ENCODE measurements at places on chromosomes 13 and 19. TPM values are rescaled to one million over a fixed set of nuclear protein-coding genes. Genes with fewer than 3 reads are reported as not detected.

DNA sequence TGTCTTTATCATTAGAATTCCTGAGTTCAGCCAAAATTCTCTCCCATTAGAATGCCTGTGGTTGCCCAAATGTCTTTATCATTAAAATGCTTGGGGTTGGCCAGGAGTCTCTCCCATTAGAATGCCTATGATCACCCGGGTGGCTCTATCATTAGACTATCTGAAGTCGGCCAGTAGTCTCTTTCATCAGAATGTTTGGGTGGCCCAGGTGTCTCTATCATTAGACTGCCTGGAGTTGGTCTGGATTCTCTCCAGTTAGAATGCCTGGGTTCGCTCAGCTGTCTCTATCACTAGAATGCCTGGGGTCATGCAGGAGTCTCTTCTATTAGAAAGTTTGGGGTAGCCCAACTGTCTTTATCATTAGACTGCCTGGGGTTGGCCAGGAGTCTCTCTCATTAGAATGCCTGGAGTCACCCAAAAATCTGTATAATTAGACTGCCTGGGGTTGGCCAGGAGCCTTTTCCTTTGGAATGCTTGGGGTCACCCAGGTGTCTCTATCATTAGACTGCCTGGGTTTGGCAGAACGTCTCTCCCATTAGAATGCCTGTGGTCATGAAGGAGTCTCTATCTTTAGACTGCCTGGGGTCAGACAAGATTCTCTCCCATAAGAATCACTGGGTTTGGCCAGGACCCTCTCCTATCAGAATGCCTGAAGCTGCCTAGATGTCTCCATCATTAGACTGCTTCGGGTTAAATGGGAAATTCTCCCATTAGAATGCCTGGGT is 1478.3 kb downstream of the UQCRFS1 start:
- DNase-seq, result peak; percentile 5

DNA sequence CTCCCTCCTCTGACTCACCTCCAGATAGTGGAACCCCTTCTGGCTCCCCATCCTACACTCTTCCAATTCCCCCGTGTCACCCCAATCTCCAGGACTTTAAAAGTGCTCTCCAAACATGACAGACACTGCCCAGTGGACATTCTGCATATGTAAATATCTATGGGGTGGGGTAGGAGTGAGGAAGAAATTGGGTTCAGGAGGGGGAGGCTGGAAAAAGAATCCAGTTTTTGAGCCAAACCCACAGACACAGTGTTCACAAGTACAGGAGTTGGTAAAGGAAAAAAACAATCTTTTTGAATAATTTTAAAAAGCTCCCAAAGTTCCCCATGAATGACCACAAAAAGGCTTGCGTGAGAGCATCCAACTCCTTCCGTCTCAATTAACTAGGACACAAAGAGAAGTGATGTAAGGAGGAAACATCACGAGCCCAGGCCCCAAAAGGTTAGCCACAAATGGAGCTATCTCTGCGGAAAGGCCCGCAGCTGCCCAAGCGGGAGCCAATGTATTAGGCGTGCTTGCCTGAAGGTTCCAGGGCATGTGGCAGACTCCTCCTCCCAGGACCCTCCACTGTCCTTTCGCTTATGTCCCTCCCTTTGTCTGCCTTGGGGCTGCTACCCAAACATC is 18.0 kb downstream of the ZC3H4 start:
- DNase-seq, result no peak

DNA sequence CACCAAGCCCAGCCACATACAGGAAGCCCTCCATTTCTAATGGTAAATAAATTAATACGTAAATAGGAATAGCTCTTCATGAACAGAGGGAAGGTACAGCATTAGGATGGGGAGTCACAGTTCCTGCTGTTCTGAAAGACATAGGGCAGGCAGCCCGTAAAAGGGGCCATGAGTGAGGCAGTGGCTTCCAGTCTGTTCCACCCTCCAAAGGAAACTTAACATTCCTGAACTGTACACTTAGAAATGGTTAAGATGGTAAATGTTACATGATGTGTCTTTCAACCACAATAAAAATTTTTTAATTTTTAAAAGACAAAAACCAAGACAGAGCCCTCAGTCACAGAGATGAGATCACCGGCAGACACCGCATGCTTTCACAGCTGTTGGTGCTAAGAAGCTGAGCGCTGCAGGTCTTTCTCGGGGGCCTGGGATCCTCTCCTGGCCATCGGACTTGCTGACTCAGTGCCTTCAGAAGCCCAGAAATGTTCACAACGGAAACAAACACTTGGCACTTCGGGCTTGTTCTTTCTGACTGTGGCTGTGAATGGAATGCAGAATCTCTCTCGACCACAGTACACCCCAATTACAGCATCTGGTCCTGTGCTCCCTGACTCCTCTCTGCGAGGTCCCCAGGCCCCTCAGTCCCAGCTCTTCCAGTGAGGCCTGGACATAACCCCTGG is 36.4 kb downstream of the EPS15L1 start:
- DNase-seq, result peak; percentile 91

DNA sequence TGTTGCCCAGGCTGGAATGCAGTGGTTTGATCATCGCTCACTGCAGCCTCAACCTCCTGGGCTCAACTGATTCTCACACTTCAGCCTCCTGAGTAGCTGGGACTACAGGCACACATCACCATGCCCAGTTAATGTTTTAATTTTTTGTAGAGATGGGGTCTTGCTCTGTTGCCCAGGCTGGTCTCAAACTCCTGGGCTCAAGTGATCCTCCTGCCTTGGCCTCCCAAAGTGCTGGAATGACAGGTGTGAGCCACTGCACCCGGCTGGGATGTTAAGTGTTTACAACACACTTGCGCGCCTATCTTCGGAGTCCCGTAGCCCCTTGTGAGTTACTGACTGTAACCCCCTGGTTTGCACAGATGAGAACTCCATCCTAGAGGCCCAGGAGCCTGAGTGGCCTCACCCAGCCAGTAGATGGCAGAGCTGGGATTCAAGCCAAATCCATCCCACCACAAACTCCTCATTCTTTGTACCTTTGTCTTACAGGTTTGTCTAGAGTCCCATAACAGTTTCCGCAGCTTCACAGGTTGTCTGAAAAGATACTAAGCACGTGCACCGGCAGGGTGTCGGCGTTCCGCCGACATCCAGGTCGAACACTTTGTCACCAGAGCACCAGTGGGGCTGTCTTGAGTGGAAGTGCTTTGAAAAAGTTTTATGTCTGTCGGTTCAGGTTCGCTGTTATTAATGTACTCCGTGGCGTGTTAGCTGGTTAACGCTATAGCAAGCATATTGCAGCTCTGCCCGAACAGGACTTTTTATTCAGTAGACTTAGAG is 14.7 kb downstream of the MAG start:
- DNase-seq, result no peak

- DNase-seq, result no peak
Observed at GRCh38 chr13:114146629-114147028, 14.2 kb upstream of the RASA3 start.

- peak; percentile 91 for DNase-seq
Observed at GRCh38 chr13:20340759-20341171, 108.6 kb upstream of the GJB6 start.

GRCh38 chr13:21344662-21345176 is 114.4 kb downstream of the ZDHHC20 start:
- no peak for DNase-seq

GRCh38 chr13:65387743-65388347 is 1842.3 kb downstream of the PCDH9 start:
- no peak for DNase-seq

DNA sequence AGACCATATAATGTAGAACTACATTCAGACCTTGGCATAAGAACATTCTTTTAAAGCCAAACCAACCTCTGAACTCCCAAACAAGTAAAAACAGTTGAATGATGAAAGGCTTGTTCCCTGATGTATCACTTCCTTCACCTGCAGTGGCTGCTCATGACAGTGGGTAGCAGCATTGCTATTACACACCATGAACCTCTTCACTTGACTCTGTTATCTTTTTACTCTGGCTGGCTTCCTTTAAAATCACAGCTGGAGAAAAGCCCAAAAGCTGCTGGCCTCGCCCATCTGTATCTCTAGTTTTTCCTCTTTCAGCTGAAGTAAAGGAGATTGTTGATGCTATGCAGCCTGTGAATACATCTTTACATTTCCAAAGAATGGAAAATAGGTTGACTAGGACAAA is 22.6 kb downstream of the THSD1 start:
- no peak for DNase-seq

GRCh38 chr13:77502104-77502720 is 33.3 kb upstream of the SCEL start:
- no peak for DNase-seq

GRCh38 chr19:14300303-14300702 is 80.9 kb upstream of the ADGRE5 start:
- no peak for DNase-seq

GRCh38 chr19:7516333-7516732 is 430 bp downstream of the ZNF358 start:
- no peak for DNase-seq

CNN1 gene
- total RNA-seq, result 20.7 TPM

ANKRD24 gene
- 3.2 TPM for total RNA-seq

CACNG8 gene
- 0.08 TPM for total RNA-seq

PSG7 gene
- total RNA-seq, result 0.29 TPM

WDR87 gene
- total RNA-seq, result not detected

KCNRG gene
- total RNA-seq, result not detected

Measured in lower leg skin (tissue), 4 donors.